ENCODE measurements at places on chromosomes 1 and 21. TPM values are rescaled to one million over a fixed set of nuclear protein-coding genes. Genes with fewer than 3 reads are reported as not detected.

Gene NHLH1
- 0.68 TPM for total RNA-seq

Gene REN
- not detected for total RNA-seq

Gene CFHR4
- not detected for total RNA-seq

Gene SAMSN1
- 115 TPM for total RNA-seq

Gene RCSD1
- total RNA-seq: 177 TPM

Gene CCNL2
- 111 TPM for total RNA-seq

Gene KDF1
- not detected for total RNA-seq

Gene MYOM3
- total RNA-seq: not detected

Gene INTS11
- 116 TPM for total RNA-seq

Gene HUNK
- total RNA-seq: not detected

Gene OR10J1
- not detected for total RNA-seq

Gene NLRP3
- total RNA-seq: 0.18 TPM

Gene VWA5B1
- not detected for total RNA-seq

Gene A3GALT2
- not detected for total RNA-seq

Gene CHIA
- total RNA-seq: not detected

Gene MX1
- 155 TPM for total RNA-seq

Gene CFH
- total RNA-seq: 2.8 TPM

Gene SHCBP1L
- total RNA-seq: not detected

Gene JAM2
- total RNA-seq: 0.16 TPM

Gene MTR
- 39.9 TPM for total RNA-seq

Gene MRAP
- not detected for total RNA-seq

Gene TCHHL1
- total RNA-seq: not detected

Gene KCNN3
- 0.09 TPM for total RNA-seq

Gene EEIG2
- total RNA-seq: 14.8 TPM

Gene SDE2
- 20.0 TPM for total RNA-seq

Gene RER1
- 146 TPM for total RNA-seq

Gene FCGR1A
- total RNA-seq: not detected

Gene PRAMEF10
- total RNA-seq: not detected

Gene FCRL5
- total RNA-seq: not detected

Gene TRAPPC3
- 63.6 TPM for total RNA-seq
